ENCODE measurements at places on chromosomes 6 and 20. TPM values are rescaled to one million over a fixed set of nuclear protein-coding genes. Genes with fewer than 3 reads are reported as not detected.

SIRPB2 gene
- total RNA-seq, result 5.4 TPM

MOXD1 gene
- 8.1 TPM for total RNA-seq

WFDC8 gene
- not detected for total RNA-seq

HLA-DPB1 gene
- total RNA-seq, result 61.8 TPM

TTLL9 gene
- 3.1 TPM for total RNA-seq

- no peak for DNase-seq
Measured at GRCh38 chr20:36113566-36114250, 40.8 kb upstream of the EPB41L1 start.

DNA sequence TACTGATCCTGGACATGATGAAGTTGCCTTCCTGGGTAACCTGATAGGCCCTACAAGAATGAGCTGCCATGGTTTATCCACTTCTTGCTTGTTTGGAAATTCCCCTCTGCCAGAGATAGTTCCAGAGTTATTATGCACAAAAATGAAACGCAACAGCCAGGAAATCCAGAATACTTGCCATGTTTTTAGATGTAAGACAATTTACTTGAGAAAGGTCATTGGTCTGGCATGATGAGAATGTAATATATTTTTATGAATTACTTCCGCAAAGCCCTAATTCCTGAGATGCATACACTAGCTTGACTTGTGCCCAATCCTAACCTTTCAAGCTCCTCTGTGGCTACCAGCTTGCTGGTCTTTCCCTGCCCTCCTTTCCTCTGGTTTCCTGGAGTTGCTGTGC is 27.9 kb upstream of the NT5E start:
- DNase-seq, result no peak

GRCh38 chr6:149046822-149047246 is 270.7 kb upstream of the TAB2 start:
- no peak for DNase-seq

DNA sequence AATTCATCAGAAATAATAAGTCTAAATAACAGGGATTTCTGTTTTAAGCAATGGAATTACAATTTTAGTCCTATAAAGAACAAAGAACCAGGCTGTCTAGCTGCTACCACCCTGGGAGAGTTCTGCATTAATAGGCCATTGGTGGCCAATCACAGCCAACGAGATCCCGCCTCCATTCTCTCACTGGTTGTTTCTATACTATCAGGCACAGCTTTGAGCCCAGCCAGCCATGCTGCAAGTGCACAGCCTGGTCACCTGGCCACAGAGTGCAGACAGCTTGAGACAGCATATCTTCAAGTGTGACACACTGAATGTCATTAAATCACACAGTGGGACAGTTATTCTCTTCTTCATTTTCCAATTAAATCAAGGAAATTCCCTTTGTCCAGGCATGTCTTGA is 16.1 kb upstream of the RAB22A start:
- no peak for DNase-seq

- DNase-seq, result no peak
Measured at GRCh38 chr6:84568971-84569370, 195.4 kb downstream of the TBX18 start.

- DNase-seq, result no peak
Measured at GRCh38 chr6:168536196-168536595, 95.2 kb downstream of the SMOC2 start.

- no peak for DNase-seq
Measured at GRCh38 chr6:113052506-113052905, 705.4 kb downstream of the RFPL4B start.

GRCh38 chr6:147700436-147701209 is 192.1 kb downstream of the SAMD5 start:
- DNase-seq, result no peak

DNA sequence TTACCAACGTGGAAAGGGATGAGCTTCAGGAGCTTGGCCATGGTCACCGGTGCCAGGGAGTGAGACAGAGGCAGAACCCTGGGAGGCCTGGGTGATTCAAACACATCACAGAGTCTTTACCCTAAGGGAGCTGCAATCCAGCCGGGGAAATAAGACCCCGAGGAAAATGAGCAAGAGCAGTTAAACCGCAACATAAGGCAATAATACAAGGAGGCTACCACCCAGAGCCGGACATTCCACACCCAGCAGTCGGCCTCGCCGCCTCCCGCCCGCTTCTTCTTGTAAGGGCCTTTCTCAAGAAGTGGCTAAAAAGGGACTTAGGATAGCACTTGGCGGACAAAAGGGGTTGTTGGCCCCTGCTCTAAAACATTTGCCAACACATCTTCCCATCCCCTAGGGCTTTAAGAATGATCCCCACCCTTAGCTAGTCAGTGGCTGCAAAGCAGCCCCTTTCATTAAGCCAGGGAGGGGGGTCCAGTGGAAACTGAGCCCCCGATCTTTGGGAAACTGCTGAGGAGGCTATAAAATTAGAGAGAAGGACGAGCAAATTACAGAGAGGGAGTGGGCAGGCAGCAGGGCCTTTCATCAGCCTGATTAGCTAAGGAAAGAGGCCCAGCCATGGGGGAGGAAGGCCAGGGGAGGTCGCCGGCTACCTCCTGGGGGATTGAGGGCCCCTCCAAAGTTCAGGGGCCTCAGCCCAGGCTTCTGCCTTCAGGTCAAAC is 34.3 kb downstream of the SNX5 start:
- DNase-seq, result no peak

DNA sequence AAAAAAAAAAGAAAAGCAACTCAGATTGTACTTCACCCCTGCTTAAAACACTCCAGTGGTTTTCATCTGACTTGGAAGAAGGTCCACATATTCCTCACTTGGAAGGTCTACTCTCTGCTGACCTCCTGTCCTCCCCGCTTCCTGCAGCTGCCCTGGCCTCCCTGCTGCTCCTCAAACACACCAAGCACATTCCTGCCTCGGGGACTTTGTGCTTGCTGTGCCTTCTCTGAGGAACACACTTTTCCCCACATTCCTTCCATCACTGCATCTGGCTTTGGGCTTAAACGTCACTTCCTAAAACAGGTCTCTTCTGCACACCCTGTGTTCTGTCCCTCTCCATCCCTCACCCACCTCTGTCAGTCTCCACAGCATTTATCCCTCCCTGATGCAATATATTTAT is 4.9 kb upstream of the PDYN start:
- no peak for DNase-seq

- no peak for DNase-seq
Measured at GRCh38 chr6:62541502-62541901, 255.5 kb upstream of the KHDRBS2 start.

GRCh38 chr6:107982486-107982885 is 24.5 kb upstream of the SEC63 start:
- no peak for DNase-seq

DNA sequence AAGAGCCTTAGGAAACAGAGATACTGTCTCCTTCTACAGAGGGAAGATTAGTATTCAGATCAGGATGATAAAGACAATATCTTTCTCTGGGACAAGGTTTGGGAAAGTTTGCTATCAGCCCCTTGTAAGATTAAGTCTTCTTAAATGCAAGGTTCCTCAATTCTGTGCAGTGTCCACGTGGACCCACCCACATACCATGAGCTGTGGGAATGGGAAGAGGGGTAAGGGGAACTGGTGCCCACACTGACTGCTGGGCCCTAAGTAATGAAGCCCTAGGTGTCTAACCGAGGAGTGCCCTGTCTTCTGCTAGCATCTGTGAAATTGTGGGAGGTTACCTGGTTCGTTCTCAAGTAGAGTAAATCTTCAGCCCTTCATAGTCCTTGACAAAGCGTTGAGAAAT is 5.8 kb upstream of the SSTR4 start:
- DNase-seq, result no peak

DNA sequence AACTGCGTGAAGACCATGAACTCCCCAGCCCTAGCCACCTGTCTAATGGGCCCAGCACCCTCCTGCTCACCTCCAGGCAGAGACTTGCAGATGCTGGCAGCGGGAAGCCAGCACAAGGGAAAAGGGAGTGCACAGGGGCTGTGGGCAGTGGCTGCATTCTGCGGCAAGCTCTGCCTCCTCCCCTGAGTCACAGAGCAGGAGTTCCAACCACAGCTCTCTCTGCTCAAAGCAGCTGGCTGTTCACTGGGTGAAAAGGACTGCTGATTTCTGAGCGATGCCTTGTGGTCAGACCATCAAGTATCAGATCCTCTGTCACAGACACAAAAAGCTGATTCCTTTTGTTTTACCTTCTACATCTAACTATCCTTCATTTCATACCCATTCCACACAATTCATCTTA is 10.5 kb downstream of the NKX2-2 start:
- DNase-seq, result no peak

GRCh38 chr6:152119831-152120230 is 312.3 kb downstream of the ESR1 start:
- DNase-seq, result no peak

GRCh38 chr6:18211338-18211737 is 53.0 kb downstream of the DEK start:
- no peak for DNase-seq

DNA sequence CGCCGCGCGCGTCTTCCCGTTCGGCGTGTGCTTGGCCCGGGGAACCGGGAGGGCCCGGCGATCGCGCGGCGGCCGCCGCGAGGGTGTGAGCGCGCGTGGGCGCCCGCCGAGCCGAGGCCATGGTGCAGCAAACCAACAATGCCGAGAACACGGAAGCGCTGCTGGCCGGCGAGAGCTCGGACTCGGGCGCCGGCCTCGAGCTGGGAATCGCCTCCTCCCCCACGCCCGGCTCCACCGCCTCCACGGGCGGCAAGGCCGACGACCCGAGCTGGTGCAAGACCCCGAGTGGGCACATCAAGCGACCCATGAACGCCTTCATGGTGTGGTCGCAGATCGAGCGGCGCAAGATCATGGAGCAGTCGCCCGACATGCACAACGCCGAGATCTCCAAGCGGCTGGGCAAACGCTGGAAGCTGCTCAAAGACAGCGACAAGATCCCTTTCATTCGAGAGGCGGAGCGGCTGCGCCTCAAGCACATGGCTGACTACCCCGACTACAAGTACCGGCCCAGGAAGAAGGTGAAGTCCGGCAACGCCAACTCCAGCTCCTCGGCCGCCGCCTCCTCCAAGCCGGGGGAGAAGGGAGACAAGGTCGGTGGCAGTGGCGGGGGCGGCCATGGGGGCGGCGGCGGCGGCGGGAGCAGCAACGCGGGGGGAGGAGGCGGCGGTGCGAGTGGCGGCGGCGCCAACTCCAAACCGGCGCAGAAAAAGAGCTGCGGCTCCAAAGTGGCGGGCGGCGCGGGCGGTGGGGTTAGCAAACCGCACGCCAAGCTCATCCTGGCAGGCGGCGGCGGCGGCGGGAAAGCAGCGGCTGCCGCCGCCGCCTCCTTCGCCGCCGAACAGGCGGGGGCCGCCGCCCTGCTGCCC is 1.1 kb downstream of the SOX4 start:
- DNase-seq, result peak; percentile 51

- no peak for DNase-seq
Measured at GRCh38 chr20:38723017-38723847, 1.1 kb upstream of the SLC32A1 start.

Measured in tibial nerve (tissue), 4 donors.